Stimulated activated CD4-positive, alpha-beta T cell treated with anti-CD3 and anti-CD28 coated beads, Interleukin-1b, Interleukin-23, amount 100 ng/mL, for 48 hours (primary cell): ENCODE measurements at places on chromosomes 4 and X.

DNA sequence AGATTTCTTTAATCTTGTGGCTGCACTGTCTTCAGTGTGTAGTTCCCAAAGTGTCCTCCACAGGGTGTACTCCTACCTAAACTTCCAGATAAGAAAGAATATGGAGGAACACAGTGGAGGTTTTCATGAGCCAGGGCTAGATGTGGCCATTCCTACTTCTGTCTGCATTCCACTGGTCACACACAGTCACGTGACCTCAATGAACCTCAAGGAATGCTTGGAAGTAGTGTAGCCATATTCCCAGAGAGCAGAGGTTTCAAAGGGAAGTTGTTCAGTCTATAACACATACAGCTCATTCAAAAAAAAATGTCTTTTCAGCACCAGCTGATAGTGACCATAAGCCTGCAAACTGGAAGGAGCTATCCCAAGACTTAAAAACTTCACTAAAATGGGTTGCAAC, 53.6 kb downstream of the ASB9 start:
- no peak for DNase-seq

DNA sequence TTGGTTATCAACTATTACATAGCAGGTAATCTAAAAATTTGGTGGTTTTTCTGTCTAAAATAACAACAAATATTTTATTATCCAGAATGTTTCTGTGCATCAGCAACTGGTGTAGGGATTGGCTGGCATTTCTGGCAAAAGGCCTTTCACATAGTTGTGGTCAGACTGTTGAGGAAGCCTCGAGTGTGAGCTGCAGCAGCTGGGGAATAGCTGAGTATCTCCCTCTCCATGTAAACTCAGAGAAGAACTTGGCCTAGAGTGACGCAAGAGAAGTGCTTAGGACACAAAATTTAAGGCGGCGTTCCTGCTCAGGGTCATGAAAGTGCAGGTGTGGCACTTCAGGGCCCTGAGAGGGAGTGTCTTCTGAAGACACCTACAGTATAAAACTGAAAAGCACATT, 558.9 kb downstream of the SPOCK3 start:
- DNase-seq, result no peak

- DNase-seq, result peak; percentile 14
Measured at GRCh38 chr4:116358633-116359222, 726.6 kb downstream of the TRAM1L1 start.

- DNase-seq, result no peak
Measured at GRCh38 chrX:111519215-111519614, 7.8 kb downstream of the SERTM2 start.

- no peak for DNase-seq
Measured at GRCh38 chr4:159017323-159018026, 85.4 kb upstream of the RAPGEF2 start.

- no peak for DNase-seq
Measured at GRCh38 chr4:82747686-82748575, 50.7 kb downstream of the SCD5 start.

GRCh38 chrX:30504309-30504708, 73.3 kb downstream of the TASL start:
- no peak for DNase-seq

DNA sequence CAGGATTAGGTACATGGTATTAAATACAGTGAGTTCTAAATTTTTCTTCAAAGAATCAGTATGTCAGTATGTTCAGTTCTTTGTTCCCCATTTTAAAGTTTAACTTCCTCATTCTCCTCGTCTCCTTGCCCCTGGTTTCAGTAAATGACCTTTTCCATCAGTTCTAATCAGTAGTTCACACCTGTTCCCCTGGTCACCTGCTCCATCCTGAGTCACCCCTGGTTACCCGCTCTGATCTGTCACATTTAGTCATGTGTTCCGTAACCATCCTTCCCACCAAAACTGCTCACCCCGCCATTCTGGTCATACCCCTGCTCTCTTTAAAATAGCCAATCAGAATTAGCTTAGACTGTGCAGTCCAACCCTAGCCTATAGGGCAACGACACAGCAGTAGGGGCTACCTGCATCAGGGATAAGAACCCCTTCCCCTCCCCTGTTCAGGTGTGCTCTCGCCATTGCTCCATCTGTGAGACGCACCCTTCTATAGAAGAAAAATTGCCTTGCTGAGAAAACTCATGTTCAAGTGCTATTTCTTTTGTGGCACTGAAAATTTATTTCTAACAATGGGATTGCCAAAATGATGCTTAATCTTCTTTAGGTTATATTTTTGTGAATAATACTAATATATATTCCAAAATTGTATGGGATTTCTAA, 181.3 kb downstream of the OR13H1 start:
- DNase-seq, result no peak

DNA sequence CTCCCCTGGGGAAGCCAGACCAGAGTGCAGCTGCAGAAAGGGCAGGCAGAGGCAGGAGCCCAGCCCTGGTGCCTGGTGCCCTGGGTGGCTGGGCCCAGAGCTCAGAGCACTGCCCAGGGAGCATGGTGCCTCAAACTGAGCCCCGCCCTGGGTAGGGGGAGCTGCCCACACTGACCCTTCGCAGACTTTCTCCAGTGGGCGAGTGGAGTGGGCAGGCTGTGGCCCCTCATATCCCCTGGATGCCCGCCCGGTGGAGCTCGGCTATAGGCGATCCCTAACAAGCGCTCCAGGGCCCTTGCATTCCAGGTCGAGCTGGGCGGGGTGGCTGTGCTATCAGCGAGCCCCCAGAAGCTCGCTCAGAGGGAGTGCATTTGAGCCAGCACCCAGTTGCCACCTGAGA, 17.1 kb upstream of the ADRA2C start:
- no peak for DNase-seq

DNA sequence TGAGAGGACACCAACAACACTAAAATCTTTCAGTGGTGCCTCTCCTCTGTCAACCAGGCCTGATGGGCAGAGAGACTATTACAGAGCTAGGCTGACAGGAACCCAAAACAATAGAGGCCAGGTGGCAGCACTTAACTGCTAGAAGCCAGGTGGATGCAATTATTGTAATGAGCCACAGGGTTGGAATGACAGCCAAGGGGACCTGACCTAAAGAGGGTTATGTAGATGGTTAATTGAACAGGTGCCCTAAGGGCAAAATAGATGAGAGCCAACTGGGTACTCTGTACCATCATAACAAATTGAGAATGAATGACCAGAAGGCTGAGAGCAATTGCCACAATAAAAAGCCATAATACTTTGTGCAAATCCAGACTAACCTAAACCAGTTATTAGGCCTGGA, 24.7 kb upstream of the FRAS1 start:
- DNase-seq, result no peak

DNA sequence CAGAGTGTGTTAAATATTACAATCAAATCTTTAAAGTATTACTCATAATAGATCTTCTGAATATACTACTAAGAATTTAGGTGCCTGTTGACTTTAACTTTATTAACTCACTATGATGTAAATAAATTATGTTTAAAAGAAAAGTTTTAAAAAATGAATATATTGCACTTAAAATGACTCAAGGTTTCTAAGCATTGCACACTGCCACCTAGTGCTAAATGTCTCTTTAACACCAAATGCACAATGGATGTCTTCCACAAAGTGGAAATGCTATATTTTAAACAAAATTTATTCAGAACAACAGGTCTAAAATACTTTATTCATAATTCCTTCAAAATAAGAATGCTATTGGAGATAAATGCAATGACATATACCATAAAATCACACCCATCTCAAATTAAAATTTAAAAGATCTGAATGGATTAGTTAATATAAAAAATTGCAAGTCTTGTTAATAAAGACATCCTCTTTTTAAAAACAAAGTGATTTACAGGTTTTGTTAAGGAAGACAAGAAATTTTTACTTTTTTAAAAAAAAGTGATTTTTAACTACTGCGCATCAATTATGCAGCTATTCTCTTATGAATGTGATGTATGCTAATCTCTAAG, 5.5 kb downstream of the INPP4B start:
- DNase-seq, result no peak

DNA sequence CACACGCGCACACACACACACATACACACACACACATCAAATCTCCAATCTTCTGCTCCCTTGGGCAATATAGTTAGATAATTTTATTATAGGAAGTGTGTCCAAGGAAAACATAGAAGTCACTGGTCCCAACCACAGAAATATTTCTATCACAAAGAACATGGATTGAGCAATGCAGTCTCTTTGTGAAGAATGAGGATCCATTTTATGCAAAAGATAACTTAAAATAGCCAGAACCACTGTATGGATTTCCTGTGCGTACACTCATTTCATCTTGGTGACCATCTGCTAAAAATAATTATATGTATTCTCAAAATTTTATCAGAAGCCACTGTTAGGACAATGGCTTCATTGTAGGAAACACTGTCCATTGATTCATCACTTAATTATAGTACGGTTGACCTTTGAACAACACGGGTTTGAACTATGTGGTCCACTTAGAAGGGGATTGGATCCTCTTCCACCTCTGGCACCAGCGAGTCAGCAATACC, 169.6 kb upstream of the MXRA5 start:
- DNase-seq, result no peak

DNA sequence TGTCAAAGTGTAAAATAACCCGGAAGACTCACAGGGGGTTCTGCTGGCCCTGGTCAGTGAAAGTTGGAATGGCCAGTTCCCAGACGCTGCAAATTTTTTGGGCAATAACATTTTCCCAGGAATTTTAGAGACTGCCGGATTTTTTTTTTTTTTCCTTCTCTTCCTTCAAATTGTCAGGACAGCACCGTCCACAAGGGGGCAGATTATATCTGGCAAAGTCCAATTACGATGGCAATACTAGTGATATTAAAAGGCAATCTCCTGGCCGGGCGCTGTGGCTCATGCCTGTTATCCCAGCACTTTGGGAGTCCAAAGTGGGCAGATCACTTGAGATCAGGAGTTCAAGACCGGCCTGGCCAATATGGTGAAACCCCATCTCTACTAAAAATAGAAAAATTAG, 20.5 kb downstream of the SLC25A5 start:
- peak; percentile 14 for DNase-seq

- no peak for DNase-seq
Measured at GRCh38 chr4:8268211-8268610, 1.3 kb upstream of the HTRA3 start.

DNA sequence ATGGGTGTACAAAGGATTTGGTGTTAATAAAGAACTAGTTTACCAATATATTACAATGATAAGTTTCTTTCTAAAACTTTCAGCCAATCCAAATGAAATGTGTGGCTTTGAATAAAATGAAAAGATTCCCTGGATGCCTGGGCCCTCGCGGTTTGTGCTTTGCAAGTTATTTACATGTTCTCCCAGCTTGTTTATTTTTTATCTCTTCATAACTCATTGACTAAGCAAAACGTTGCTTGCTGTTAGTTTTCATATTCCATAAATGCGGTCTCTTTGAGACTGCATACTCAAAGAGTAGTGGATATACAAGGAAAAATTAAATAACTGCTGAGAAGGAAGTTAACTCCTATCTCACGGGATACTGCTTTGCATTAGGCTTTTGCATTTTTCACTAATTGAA, 26.0 kb downstream of the FHDC1 start:
- DNase-seq, result no peak

GRCh38 chr4:3344596-3344995, 51.8 kb downstream of the RGS12 start:
- no peak for DNase-seq

DNA sequence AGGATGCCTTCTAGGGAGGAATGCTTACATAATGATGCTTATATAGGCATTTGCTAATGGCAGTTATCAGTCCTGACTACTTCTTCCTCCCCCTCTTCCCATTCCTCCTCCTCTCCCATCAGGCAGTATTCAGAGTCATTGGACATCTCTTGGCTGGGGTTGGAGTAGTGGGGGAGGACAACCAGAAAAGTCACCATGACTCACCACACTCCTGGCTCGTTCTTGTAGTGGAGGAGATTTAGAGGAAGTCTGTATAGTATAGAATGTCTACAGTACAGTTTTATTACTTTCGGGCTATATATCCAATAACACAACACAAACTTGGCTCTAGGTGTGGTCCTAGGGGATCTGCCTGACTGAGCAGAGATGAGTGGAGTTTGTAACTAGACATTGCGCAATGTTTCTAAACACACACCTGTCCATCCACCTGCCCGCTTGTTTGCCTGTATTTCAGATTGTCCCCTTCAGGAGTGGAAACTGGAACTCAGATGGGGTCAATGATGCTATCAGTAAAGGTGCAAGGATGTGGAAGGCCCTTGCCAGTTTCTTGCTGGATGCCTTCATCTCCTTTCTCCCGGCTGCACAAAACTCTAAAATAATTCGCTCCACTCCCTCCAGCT, 27.9 kb upstream of the KIAA1210 start:
- DNase-seq, result no peak

DNA sequence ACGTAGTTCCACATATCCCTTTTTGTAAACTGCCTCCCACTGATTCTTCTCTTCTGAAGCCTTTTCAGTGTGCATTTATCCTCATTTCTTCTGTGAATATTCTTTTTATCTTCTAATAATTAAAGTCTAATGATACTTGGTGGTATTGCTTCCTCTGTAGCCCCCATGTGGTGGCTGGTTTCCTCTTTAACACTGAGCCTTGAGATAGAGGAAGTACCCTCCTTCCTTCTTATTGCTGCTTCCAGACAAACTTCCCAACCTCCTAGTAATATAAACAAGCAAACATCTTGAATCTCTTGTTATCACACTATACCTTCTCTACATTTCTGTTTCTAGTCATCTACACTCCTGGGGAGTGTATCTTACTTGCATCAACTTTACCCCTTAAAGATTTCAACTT, 310.5 kb upstream of the GIMD1 start:
- DNase-seq, result no peak

GRCh38 chr4:168993714-168994510, 16.1 kb downstream of the CBR4 start:
- DNase-seq, result no peak

DNA sequence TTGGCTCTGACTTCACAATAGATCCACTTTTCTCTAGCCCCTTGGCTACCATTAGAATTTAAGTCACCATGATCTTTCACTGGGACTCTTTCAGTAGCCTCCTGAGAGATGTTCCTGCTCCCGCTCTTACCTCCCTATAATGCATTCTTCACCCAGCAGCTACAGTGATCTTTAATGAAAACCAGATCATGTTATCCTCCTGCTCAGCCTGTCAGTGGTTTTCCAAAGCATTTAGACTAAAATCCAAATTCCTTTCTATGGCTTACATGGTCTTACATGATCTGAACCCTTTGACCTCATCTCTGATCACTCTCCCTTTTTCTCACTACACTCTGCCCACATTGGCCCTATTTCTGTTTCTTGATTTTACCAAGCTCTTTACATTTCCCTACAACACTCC, 18.3 kb upstream of the RPS6KA3 start:
- DNase-seq, result no peak

DNA sequence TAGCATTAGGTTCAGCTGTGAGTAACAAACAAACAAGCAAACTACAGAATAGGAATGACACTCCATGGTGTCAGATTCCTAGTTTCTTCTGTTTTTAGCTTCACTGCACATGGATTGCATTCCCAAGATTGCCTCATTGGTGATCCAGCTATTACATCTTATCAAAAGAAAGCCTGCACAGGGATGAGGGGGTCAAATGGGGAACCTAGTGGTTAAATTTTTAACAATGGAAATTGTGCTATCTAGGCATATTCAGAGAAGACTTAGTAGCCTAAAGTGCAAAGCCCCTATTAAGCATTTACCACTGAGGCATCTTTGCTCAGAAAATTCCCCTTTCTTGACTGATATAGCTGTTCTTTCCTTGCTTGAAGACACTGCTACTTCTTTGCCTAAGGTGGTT, 3.9 kb upstream of the TTC29 start:
- DNase-seq, result no peak
